Activated CD4-positive, alpha-beta T cell treated with anti-CD3 and anti-CD28 coated beads, Interleukin-2, amount 50 U/mL, for 24 hours (primary cell): ENCODE measurements at places on chromosomes 2 and 18.

DNA sequence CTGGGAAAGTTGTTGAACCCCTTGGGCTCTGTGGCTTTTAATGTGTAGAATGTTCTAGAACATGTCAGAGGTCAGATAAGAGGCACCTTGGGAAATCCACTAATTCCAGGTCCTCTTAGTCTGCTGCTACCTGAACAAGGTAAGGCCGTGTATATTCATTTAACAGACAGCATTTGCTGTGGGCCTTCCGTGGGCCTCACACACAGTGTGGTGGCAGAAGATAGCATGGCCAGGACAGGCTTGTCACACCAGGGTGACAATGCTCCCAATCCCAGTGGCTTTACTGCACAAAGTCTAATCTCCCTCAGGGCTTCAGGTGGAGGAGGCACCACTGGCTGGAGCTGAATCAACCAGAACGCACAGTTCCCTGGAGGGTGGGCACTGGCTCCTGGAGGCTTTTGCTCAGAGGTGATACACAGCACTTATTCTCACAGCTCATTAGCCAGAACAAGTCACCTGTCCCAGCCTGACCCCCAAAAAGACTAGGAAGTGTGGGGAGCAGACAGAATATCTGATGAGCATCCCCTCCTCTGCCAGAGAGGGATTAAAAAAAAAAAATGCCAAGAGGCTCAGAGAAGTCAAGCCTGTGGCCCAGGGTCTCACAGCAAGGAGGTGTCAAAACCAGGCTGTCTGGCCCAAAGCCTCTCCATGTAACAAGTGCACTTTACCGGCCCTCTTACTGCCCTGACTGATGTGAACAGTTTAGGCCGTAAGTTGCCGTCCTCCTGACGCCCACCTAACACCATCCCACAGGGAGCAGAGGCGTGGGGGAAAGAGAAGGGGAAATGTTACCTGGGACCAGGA is 216.9 kb upstream of the RAB6C start:
- DNase-seq = no peak

DNA sequence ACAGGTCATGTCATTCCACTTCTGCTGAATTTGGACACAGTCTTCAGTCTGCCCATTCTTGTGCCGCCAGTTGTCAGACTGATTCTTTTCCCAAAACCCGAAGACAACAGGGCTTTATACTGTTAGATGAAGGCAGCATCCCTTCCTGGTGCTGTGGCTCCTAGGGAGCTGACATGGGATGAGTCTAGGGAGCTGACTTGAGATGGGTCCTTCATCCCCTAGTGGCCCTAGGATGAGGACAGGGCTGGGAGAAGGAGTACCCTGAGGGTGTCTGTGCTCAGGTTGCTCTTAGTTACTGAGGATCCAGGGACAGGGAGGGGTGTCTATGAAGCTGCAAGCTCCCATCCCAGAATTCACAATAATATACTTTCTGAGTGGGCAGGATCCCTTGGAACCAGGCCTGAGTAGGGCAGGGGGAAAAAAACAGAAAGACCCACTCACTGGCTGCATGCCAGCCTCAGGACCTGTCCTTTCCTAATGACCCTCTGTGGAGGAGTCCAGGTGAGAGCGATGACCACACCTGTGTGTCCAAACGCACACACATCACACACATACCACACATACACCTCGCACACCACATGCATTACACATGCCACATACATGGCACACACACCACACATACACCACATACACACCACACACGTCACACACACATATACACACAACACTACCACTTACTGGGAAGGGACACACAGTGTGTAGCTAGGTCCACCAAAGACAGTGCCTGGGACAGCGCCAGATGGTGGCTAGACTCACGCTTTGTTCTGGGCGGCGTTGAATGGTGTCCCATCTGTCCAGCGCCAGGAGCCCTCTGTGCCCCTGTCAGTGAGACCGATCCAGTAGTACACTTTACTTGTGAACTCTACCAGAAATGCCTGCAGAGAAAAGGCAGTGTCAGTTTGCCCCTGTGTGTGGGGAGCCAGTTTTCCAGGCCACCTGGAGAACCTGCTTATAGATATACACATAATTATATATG is 11.1 kb downstream of the CLEC4F start:
- no peak for DNase-seq

DNA sequence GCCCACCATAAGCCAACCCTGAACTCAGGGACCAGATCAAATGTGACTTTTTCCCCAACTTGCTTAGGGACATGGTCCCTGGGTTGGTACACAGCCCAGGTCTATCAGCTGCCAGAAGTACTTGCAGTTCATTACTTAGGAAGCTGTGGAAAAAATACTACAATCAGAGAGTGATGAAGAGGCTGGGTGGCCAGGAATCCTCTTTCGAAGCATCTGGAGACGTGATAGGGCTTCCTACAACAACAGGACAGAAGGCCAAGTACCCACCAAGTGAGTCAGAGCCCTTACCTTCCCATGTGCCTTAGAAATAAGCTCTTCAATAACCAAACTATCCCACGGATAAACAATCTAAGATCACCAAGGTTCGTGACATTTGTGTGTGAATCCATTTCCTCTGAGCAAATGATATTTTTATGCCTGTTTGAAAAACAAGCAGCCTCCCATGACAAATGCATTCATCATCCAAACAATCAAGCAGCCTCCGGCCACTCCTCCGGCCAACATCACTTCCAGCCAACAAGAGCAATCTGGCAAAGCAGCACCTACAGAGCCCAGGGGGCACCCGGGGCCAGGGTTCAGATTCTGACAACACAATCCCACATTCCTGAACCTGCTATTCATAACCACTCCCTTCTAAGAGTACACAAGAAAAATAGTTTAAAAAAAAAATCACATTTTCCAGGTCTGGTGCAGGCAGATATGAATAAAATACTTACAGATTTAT is 26.4 kb downstream of the TBC1D8 start:
- no peak for DNase-seq

DNA sequence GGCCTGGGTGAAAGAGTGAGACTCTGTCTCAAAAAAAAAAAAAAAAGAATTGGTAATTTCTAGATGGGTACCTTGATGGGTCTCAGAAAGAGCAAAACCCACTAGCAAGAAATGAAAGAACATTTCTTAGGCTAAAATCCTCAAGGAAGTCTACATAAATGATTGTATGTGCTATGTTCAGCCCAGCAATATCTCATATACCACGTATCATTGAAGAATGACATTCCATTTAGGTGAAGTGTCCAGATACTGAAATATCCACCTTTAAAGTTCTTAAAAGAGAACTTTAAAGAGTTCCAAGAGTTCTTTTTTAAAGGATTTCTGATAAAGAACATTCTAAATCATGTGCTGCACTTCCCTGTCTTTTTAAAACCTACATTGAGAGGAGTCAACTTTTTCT is 19.2 kb downstream of the NRP2 start:
- no peak for DNase-seq

GRCh38 chr2:169761970-169762292 is 28.3 kb downstream of the KLHL23 start:
- no peak for DNase-seq

GRCh38 chr2:43751476-43751990 is 22.3 kb upstream of the DYNC2LI1 start:
- DNase-seq = no peak

DNA sequence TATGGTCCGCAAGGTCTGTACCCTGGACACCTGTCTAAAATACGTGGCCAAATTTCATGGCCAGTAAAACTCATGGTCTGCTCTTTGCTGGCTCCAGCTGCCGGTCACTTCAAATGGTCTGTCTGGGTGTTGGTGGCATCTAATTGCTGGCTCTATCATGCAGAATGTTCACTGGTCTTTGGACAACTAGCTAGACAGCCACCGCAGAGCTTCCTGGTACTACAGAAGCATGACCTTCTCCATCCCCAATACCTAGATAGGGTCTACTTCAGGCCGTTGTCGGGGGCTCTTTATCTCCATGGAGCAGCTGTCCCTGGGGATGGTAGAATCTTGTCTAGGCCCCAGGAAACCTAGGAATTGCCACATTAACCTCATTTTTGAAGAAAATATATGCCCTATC is 88.4 kb upstream of the RMDN2 start:
- no peak for DNase-seq

GRCh38 chr2:233005096-233005495 is 8.0 kb downstream of the NGEF start:
- no peak for DNase-seq

- no peak for DNase-seq
Measured at GRCh38 chr2:208545403-208546042, 138.9 kb downstream of the PTH2R start.

GRCh38 chr2:74458938-74459363 is 713 bp downstream of the WBP1 start:
- no peak for DNase-seq

GRCh38 chr2:145592361-145592760 is 1072.4 kb upstream of the ZEB2 start:
- no peak for DNase-seq

- no peak for DNase-seq
Measured at GRCh38 chr2:46806526-46806925, 109.1 kb downstream of the MCFD2 start.

DNA sequence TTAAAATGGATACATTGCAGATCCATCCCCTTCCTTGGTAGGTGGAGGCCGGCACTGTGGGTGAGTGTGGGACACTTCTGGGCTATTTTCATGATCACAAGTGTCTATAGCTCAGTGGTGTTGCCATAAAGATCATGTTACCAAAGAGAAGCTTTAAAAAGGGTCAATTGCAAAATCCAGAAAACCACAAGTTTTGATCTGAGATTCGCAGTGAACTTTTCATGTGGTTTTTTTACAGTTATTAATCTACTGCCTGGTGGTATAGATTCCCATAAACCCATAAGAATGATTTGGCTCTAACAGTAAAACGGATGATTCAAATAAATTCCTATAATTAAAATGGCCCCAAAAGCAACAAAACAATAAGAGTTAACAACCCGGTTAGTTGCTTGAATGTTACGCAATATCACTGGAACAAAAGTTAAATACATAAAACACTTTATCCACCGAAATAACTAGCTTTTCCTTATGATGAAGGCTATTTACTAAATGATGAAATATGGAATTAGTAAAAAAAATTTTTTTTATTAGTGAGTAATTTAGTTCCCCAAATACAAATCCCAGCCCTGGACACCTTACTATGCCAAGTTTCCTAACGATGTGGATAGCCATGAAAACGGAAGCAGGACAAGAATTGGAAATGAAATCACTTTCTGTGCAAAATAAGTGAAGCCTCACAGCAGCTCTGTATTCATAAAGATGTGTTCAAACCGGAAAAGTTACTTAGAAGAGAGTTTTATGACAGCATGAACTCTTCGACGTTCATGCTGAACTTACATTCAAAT is 95.6 kb upstream of the THOC1 start:
- DNase-seq = no peak

DNA sequence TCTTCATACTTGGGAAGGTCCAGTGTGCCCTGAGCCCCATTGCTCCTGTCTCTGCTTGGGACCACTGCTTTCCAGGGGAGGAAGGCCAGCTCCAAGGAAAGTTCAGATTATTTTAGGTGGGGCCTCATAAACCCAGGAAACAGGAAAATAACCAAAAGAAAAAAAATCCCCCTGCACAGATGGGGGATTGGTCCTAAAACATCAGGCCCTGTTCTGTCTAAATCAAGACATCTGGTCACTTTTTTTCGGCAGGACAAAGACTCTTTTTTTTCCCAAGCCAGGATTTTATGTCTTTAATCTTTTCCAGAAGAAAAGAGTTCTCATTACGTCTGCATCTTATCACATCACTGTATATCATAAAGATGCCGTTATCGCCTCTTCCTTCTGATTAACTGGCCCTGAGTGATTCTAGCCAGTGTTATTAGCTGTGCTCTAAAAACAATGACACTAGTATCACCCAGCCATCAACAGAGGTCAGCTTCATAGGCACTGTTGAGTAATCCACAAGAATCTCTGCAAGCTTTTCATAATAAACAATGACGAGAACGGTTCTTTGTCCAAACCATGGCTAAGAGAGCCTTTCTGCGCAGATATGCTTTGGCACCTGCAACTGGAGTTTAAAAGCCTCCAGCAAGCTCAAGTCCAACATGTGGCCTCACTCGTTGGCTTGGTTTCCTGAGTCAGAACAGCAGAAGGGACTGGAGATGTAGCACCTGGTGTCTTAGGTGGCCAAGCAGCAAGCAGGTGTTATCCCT is 138.2 kb downstream of the VAPA start:
- no peak for DNase-seq

GRCh38 chr2:231926180-231926741 is at the start of gene NPPC:
Gene NPPC (minus strand): TSS chr2:231926396. CDS start chr2:231926249, 147 bp downstream.
- peak; percentile 59 for DNase-seq

DNA sequence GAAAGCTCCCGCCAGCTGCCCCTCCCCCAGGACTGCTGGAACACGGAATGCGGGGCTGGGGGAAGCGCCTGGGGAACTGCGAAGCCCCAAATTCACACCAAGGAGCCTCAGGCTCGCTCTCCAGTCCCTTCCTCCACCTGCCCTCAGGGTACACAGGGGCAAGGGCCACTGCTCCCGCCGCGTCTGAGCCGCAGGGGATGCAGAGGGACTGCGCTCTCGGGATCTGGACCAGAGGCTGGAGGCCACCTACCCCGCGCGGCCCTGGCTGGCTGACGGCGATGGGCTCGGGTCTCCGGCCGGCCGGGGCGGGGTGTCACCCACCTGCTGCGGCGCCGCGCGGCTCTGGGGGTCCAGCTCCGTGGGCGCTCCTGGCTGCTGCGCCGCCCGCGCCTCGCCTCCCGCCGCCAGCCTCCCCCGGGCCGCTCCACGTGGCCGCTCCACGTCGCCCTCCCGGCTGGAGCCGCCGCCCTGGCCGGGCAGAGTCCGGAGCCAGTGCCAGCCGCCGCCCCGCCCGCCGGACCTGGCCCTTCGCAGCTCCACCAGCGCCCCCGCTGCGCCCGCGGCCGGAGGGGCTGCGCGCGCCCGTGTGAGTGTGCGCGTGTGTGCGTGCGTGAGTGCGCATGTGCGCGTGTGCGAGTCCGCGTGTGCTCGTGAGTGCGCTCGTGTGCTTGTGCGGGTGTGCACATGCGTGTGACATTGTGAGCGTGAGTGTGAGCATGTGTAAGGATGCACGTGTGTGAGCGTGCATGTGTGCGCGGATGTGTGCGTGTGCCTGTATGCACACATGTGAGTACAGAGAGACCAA is at the start of gene CGREF1:
TSS of gene CGREF1 (minus strand) at position 604 of the 805 bp plus-strand sequence. CDS start 14,762 bp downstream, outside the sequence.
- DNase-seq = no peak

DNA sequence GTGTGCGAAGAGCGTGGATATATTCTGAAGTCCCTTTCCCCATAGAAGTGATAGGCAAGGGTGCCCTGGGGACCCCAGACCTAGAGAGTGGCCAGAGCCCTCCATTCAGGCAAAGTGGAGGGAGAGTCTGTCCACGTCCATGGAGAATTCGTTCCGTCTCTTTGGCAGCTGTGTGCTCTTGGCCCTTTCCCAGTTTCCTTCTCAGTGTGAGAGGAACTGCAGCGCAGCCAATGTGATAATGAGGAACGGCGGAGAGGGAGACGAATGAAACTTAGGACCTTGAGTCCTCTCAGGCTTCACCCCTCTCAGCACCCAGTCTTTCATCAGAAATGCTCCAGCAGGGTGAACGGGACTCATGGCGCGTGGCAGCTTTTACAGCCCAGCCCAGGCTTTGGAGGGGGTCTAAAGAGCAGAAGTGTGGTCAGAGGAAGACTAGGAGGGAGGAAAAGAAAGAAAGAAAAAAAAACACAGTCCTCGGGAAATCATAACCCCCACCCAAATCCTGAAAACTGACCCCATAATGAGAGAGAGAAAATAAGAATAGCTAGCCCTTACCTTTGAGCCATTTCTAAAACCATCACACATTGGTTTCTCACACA is 95.0 kb upstream of the RIOK3 start:
- DNase-seq = no peak
